Pericardium fibroblast (primary cell): ENCODE measurements at places on chromosomes 3 and 15. TPM values are rescaled to one million over a fixed set of nuclear protein-coding genes. Genes with fewer than 3 reads are reported as not detected.

GOLGA8N gene
- 0.85 and 2.3 TPM in 2 replicates for total RNA-seq

UNC13C gene
- under 0.01 TPM in 1 of 2 replicates, not detected in the other for total RNA-seq

SPINT1 gene
- 0.09 and 0.58 TPM in 2 replicates for total RNA-seq

ARL14 gene
- total RNA-seq = not detected in 2 replicates

STXBP5L gene
- 0.70 TPM in 1 of 2 replicates, not detected in the other for total RNA-seq

ADAMTSL3 gene
- 0.26 and 4.2 TPM in 2 replicates for total RNA-seq

UBAP1L gene
- total RNA-seq = 0.34 and 0.35 TPM in 2 replicates

SEMA3G gene
- total RNA-seq = 1.0 TPM in 1 of 2 replicates, not detected in the other

ZCWPW2 gene
- total RNA-seq = 0.51 and 1.5 TPM in 2 replicates

FAH gene
- 47.6 and 52.3 TPM in 2 replicates for total RNA-seq

KNL1 gene
- 1.5 and 2.3 TPM in 2 replicates for total RNA-seq

KBTBD13 gene
- total RNA-seq = not detected in 2 replicates

P2RY1 gene
- 1.2 and 1.3 TPM in 2 replicates for total RNA-seq

GRAMD2A gene
- total RNA-seq = 0.12 and 0.26 TPM in 2 replicates

C3orf52 gene
- total RNA-seq = 1.3 and 2.9 TPM in 2 replicates

ADPGK gene
- 46.8 and 54.4 TPM in 2 replicates for total RNA-seq

CASR gene
- total RNA-seq = not detected in 2 replicates

COL6A5 gene
- not detected in 2 replicates for total RNA-seq

ZNF385D gene
- 0.60 and 0.70 TPM in 2 replicates for total RNA-seq

MESP2 gene
- 0.23 and 0.68 TPM in 2 replicates for total RNA-seq

NR1D2 gene
- total RNA-seq = 6.8 and 10.1 TPM in 2 replicates

ABCC5 gene
- 7.0 and 16.4 TPM in 2 replicates for total RNA-seq

GOLGA8K gene
- not detected in 2 replicates for total RNA-seq

VPS8 gene
- total RNA-seq = 18.4 and 44.0 TPM in 2 replicates

STARD5 gene
- total RNA-seq = 6.0 and 30.1 TPM in 2 replicates

UCN2 gene
- 0.09 TPM in 1 of 2 replicates, not detected in the other for total RNA-seq

MOBP gene
- not detected in 2 replicates for total RNA-seq

TGM5 gene
- total RNA-seq = not detected in 2 replicates

FAM174B gene
- 0.94 and 1.6 TPM in 2 replicates for total RNA-seq

AP3B2 gene
- 0.47 and 0.60 TPM in 2 replicates for total RNA-seq

NR2E3 gene
- total RNA-seq = 0.12 TPM in 1 of 2 replicates, not detected in the other

TEX264 gene
- 73.6 and 84.5 TPM in 2 replicates for total RNA-seq

ERC2 gene
- under 0.01 TPM in 1 of 2 replicates, not detected in the other for total RNA-seq

PLSCR5 gene
- total RNA-seq = not detected in 2 replicates

EFCC1 gene
- not detected in 2 replicates for total RNA-seq

FURIN gene
- total RNA-seq = 28.6 and 51.8 TPM in 2 replicates

APBA2 gene
- total RNA-seq = 9.2 and 11.7 TPM in 2 replicates
